HS-27A (cell line): ENCODE measurements at places on chromosomes 6 and 20.

- DNase-seq: no peak
Measured at GRCh38 chr20:62604796-62605195, 37.5 kb upstream of the SLCO4A1 start.

DNA sequence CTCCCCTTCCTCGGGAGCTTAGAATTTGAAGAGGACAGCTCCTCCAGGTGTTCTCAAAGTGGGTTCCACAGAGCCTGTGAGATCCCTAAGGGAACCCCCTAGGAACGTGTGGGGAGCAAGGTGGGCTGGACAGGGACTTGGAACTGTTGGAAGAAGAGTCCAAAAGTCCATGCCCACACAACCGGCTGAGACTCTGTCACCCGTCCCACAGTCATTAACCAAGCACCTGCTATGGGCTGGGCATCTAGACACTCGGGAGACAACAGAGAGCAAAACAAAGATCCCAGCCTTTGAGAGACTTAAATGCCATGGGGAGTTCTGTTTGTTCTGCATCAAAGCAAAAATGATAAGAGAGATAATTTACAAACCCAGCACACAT lies 51.9 kb upstream of the SAYSD1 start:
- no peak for DNase-seq

DNA sequence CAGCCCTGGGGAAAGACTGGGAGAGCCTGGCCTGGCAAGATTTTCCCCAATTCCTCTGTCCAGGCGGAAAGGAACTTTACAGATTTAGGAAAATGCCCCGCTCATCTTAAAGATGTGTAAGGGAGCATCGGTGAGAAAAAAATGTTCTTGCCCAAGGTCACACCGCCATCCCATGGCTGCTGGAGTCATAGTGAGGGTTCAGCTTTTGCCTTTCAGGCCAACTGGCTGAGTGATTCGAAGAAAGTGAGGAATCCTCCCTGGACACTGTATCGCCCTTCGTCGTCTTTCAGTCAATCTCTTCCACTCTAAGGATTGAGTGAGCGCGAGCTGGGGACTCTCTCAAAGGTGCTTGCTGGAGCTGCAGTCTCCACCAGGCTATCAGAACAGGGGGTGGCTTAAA lies 1.4 kb downstream of the WFDC2 start:
- no peak for DNase-seq

DNA sequence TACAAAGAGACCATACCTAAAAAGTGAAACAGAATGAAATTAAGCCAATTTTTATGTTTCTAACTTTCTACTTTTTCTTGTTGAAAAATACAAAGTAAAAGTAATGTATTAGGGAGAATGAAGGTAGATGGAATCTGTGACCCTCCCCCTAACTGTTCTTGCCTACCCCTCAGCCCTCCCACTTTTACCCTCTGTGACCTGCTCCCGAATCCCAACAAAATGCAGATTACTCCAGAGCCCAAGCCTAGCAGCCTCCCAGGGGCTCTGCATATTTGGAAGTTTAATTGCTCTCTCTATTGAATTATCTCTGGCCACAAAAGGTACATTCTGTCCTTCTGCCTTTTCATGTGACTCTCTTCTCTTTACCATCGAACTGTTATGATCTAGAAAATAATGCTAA lies 201.5 kb downstream of the PKHD1 start:
- no peak for DNase-seq

- no peak for DNase-seq
Measured at GRCh38 chr6:30760549-30760948, 16.2 kb upstream of the IER3 start.

- DNase-seq: no peak
Measured at GRCh38 chr6:159217595-159218275, 48.5 kb downstream of the FNDC1 start.

- no peak for DNase-seq
Measured at GRCh38 chr6:52704060-52704459, 33.1 kb downstream of the TMEM14A start.

- DNase-seq: no peak
Measured at GRCh38 chr20:49030954-49031619, 15.0 kb upstream of the CSE1L start.

DNA sequence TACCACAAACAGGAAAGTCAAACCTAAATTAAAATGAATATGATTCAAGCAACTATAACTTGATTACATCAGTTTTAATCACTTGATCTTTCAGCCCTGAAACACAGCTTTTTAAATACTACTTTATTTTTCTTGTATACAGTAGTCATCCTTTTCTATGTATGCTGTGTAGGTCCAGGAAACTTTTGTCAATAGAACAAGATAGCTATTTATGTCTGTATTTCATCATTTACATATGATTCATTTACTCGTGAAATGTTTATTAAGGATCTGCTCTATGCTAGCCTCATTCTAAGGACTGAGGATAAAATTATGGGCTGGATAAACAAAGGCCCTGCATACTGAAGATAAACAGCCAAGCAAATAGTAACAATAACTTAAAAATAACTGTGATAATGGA lies 930.2 kb downstream of the TFAP2A start:
- DNase-seq: no peak
